Mucosa of gallbladder (tissue), 1 donor: ENCODE measurements at places on chromosomes 12 and 14. TPM values are rescaled to one million over a fixed set of nuclear protein-coding genes. Genes with fewer than 3 reads are reported as not detected.

AKAP5 gene
- total RNA-seq, result 1.5 TPM

MYO1H gene
- total RNA-seq, result not detected

PDE3A gene
- 8.5 TPM for total RNA-seq

CDH24 gene
- total RNA-seq, result 22.1 TPM

SRRM4 gene
- 0.03 TPM for total RNA-seq

ZNF84 gene
- 31.4 TPM for total RNA-seq

WNT5B gene
- total RNA-seq, result 7.3 TPM

LMO3 gene
- 8.1 TPM for total RNA-seq

BBS10 gene
- total RNA-seq, result 8.5 TPM

CACNA1C gene
- 19.3 TPM for total RNA-seq

ZNF26 gene
- 14.3 TPM for total RNA-seq

NRXN3 gene
- 20.3 TPM for total RNA-seq

EXD2 gene
- 31.0 TPM for total RNA-seq

NACA gene
- 599 TPM for total RNA-seq

DNA sequence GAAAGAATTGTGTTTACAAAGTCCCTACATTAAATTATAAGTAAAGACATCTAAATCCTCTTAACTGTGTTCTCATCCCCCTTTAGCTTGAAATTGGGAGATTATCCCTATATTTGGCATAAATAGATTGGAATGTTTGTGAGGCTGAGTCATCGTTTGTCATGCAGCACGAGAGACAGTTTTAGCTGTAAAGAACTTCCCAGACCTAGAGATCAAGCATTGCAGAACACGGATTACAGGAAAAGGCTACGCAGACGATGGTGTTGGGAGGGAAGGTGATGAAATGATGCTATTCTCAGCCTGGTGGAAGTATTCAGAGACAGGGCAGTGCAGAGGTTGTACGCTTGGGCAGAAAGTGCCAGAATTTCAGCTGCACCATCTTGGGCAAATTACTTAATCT, 93.8 kb downstream of the PTPRB start:
- no peak for DNase-seq

- DNase-seq, result no peak
Observed at GRCh38 chr12:124532331-124532750, 35.1 kb downstream of the NCOR2 start.

GRCh38 chr12:22925623-22926022, 300.7 kb downstream of the ETNK1 start:
- DNase-seq, result no peak

DNA sequence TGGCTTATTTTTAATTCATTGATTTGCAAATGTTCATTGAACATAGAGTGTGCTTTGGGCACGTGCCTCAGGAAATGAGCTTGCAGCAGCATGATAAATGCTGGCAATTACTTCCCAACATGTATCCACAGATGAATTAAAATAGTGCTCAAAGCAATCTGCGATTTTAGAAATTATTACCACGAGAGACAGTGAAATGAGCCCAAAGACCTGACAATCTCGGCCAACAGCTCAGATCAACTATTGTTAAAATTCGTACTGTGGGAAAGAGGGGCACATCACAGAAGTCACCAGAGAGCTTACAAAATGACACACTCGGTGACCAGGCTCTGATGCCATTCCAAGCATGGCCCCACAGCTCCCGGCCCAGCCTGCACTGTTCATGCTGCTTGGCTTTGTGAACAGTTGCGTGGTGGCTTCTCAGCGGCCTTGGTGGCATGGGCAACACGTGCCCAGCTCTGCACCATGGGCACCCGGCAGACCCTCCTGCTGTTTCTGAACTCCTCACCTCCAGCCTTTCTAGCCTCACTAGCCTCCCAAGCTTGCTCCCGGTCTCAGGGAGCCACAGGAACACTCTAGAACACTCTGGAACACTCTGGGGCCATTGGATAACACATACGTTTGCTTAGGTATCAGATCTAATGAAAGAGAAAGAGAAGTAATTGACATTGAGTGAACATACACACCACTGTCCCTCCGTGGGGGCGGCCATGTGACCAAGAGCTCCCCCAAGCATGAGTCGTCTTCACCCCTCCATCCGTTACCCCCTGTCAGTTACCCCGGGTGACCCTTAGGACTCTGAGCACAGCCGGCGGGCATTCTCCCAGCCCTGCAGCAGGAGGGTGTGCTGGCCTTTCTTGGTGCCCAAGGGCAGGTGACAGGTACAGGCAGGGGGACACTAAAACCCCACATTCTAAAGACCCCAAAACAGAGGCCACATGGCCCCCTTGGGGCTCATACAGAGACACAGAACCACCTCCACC, 28.0 kb downstream of the RIMBP2 start:
- DNase-seq, result no peak

DNA sequence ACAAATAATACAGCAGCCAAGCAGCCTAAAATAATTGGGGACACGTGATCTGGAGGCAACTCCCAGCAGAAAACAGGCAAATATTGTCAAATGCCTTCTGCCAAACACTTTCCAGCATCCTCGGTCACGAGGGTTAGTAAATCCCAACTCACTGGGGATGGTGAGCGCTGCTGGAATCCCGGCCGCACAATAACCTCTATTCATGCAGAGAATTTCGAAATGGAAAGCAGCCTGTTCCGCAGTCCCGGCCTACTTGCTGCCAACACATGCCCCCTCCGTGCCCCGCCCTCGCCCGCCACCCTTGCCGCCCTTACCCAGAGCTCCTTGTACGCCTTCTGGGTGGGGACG, 62.2 kb downstream of the RFX4 start:
- peak; percentile 66 for DNase-seq

GRCh38 chr12:90075685-90076084, 367.0 kb upstream of the ATP2B1 start:
- DNase-seq, result no peak

DNA sequence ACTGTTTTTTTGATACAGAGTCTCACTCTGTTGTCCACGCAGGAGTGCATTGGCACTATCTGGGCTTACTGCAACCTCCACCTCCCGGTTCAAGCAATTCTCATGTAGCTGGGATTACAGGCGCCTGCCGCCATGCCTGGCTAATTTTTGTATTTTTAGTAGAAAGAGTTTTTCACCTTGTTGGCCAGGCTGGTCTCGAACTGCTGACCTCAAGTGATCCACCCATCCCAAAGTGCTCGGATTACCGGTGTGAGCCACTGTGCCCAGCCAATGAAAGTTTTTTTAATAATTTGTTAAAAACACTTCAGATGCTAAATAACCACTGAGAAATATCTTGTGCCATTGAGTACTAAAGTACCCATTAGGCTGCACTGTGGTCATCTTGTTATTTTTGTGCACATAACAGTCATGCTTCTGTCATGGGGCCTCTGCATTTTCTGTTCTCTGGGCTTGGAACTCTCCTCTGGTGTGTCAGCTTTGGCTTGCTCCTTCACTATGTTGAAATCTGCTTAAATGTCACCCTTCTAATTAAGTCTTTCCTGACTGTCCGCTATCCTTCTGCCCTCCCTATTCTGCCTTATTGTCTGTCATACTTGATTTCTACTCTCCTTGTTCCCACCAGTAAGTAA, 105.1 kb downstream of the KTN1 start:
- no peak for DNase-seq

DNA sequence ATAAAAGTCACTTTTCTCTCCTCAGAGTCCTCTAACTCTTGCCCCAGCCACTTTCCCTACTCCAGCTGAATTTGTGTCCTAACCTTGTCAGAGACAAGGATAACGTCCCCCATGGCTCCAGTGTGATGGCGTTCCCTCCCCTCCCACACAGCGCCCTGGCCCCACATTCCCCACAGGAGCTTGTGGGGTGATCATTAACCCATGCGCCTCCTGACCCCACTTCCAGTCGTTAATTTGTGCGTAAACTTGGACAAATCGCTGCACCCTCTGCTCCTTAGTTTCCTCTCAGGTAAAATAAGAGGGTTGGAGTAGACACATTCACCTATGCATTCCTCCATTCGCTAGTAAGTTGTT, 22.9 kb upstream of the BCDIN3D start:
- no peak for DNase-seq

- no peak for DNase-seq
Observed at GRCh38 chr12:103798586-103798985, 42.4 kb downstream of the NT5DC3 start.

DNA sequence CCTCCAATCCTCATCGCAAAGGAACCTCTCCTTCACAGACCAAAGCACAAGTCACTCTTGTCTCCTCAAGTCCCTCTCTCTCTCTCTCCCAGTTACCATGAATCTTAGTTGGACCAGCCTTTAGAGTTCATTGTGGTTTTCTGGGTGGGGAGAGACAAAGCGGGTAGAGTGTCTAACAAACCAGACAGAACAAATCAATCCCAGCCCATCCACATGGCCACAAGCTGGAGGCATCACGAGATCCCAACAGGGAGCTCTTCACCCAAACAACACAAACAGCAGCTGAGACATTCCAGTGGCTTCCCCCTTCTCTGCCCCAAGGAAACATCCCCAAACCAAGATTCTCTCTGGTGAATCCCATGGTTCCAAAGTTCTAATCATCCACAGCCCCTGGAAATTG, 22.4 kb downstream of the ACTN1 start:
- no peak for DNase-seq

GRCh38 chr12:89243771-89244170, 108.5 kb downstream of the DUSP6 start:
- DNase-seq, result no peak

DNA sequence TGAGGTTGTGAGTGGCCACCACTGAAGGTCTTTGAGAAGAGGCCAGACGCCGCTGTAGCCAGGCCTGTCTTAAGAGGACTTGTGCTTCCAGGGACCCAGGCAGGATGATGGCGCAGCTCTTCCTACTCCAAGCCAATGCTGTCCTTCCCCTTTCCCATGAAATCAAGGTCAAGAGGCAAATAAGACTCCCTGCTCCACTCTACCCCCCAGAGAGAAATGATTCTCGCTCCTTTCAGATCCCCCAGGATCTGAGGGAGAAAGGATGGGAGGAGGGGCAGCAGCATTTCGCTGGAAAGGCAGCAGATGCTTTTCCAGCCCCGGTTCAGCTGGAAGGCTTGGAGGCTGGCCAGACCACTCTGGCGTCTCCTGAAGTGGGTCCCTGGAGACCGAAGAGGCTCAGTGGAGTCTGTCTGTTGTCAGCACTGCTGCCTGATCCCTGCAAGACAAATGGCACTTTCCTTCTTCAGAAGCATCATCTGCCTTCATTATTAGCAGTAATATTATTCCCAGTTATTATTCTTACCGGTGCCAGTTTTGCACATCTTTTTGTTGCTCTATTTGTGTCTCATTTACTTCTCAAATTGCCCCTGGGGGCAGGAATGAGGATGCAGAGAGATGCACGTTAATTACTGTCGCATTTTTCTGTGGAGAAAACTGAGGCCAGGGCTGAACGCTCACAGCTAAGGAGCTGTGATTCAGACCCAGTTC, 51.4 kb downstream of the C14orf132 start:
- DNase-seq, result peak; percentile 65

- DNase-seq, result no peak
Observed at GRCh38 chr14:53523226-53523625, 370.1 kb upstream of the DDHD1 start.

- DNase-seq, result no peak
Observed at GRCh38 chr12:64450711-64451486, 1.0 kb upstream of the TBK1 start.

GRCh38 chr14:90567991-90568390, 171.2 kb downstream of the CALM1 start:
- DNase-seq, result no peak

GRCh38 chr12:92164712-92165111, 19.1 kb upstream of the BTG1 start:
- DNase-seq, result no peak

DNA sequence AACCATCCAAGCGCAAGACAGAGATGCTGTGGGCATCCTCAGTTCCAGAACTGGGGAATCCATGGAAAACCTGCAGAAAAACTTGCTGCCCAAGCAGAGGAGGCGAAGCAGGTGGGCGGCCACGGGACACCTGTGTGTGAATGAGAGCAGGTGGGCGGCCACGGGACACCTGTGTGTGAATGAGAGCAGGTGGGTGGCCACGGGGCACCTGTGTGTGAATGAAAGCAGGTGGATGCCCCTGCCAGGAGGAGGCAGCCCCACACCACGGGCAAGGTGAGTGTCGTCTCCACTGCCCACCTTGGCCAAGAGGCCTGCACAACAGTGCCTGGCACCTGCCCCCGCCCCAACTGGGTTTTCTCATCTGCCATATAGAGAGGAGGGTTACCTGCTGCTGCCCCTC, 59.2 kb downstream of the GSC start:
- no peak for DNase-seq

DNA sequence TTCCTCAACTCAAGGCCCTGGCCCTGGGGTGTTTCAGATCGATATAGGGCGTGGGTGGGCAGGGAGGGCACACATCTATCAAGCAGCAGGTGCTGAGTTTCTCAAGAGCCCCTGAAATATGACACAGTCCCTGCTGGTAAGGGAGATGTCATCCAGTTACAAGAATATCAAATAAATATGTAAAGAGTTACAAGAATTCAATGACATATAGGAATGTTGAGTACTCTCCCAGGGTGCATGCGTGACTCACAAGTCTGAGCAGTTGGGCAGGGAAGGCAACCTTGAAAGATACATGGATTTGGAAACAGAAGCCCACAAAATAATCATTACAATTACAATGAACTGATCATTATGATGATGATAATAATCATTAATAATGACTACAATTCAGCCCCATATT, 35.2 kb downstream of the MVK start:
- no peak for DNase-seq

DNA sequence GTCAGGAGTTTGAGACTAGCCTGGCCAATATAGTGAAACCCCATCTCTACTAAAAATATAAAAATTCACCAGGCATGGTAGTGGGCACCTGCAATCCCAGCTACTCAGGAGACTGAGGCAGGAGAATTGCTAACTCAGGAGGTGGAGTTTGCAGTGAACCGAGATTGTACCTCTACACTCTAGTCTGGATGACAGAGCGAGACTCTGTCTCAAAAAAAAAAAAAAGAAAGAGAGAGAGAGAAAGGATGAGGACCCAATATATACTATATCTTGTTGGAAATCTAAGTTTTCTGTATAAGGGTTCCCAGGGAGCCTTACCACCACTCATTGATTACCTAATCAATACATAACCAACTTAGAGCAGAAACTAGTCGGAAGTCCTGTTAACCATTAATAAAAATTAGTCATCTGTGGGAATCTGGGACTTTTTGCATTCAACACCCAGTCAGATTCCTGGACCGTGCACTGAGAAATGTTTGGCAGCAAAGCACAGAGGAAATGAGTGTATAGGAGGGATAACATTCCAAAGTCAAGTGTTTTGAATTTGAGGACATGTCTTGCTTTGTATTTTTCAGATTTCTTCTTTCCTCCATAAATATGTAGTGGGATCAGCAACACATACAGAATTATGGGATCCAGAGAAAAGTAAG, 44.8 kb upstream of the NR2C1 start:
- no peak for DNase-seq

- DNase-seq, result no peak
Observed at GRCh38 chr12:111359231-111359913, 9.5 kb downstream of the PHETA1 start.

DNA sequence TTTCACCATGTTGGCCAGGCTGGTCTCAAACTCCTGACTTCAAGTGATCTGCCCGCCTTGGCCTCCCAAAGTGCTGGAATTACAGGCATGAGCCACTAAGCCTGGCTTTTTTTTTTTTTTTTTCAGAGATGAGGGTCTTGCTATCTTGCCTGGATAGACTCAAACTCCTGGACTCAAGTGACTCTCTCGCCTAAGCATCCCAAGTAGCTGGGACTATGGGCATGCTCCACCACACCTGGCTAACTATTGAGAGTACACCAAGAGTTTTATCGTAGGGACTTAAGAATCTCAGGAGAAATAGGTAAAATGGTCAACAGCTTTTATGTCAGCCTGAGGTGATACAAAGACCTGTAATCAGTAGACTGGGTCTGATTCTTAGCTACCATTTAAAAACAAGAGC, 31.2 kb upstream of the SIX1 start:
- no peak for DNase-seq
